Right lung (tissue), 10 donors: ENCODE measurements at places on chromosomes 5 and 9. TPM values are rescaled to one million over a fixed set of nuclear protein-coding genes. Genes with fewer than 3 reads are reported as not detected.

Gene TUSC1
- 14.8 TPM for polyA plus RNA-seq

Gene NTRK2
- polyA plus RNA-seq: 0.81 TPM

Gene CTXN3
- polyA plus RNA-seq: not detected

Gene PCA3
- 0.41 TPM for polyA plus RNA-seq

Gene ZNF883
- 9.4 TPM for polyA plus RNA-seq
